CD8-positive, alpha-beta T cell (primary cell): ENCODE measurements at places on chromosomes 16 and 17.

- peak; percentile 74 for DNase-seq
Measured at GRCh38 chr16:23836404-23837311, 875 bp downstream of the PRKCB start.

DNA sequence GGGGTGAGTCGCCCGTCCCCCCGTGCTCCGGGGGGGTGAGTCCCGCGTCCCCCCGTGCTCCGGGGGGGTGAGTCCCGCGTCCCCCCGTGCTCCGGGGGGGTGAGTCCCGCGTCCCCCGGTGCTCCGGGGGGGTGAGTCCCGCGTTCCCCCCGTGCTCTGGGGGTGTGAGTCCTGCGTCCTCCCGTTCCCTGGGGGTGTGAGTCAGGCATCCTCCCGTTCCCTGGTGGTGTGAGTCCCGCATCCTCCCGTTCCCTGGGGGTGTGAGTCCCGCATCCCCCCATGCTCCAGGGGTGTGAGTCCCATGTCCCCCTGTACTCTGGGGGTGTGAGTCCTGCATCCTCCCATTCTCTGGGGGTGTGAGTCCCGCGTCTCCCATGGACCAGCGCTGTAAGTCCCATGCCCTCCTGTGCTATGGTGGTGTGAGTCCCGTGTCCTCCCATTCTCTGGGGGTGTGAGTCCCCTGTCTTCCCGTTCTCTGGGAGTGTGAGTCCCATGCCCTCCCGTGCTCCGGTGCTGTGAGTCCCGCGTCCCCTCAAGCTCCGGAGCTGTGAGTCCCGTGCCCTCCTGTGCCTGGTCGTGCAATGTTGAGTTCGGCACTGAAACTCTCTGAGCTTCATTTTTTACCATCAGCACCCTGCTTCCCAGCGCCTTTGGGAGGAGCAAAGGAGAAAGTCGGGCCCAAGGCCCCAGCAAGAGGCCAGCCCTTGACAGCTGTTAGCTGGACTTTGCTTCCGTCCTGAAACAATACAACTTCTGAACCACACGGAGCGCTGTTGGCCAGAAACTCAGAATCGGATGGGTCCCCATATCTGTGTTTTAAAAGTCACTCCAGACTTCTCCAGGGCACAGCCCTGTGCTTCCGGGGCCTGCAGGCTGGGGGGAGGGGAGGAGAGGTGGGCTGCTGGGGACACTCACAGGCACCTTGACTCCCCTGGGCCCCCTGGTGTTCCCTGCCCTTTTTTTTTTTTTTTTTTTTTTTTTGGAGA, 11.5 kb upstream of the ZC3H18 start:
- no peak for DNase-seq

DNA sequence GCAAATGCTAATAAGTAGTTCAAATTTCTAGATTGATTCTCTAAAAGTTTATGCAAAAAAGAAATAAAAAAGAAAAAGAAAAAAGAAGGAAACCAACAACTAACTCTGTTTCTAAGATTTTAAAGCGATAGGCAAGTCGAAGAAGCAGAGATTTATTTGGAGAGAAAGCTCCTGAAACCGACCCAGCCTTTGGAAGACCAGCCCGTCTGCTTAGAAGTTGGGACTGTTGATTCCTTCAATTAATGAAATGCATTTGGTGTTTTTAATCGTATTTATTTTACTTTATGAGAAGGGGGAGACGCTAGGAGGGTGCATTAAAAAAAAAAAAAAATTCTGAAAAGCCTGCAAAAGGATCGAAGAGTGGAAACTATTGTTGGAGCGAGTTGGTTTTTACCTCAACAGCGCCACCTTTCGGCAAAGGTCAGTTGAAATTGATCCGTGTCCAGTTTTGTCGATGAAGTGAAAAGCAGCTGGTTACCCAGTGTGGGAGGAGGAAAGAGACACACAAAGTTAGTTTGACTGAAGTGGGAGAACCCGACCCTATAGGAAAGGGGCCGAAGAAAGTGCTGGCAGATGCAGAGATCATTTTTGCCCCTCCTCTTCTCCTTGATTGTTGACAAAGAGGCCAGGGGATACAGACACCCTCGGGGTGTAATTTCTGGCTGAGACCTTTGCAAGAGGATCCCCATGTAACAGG, 1.5 kb upstream of the MAF start:
- DNase-seq: peak; percentile 81

DNA sequence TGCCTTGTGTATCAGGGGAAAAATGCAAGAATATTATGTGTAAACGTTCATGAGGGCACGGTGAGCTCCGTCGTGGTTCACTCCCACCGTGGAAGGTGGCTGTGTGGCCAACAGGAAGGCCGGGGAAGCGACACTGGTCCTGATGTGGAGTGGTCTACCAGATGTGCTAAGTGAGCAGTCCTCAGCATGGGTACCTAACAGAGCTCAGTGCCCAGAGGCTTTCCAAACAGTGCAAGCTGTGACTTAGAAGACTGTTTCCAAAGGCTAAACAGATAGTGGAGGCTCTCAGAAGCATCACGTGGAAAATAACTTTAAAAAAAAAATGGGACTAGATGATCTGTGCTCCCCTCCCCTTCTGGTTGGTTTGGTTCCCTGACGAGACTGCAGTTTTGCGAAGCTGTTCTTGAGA, 199.3 kb upstream of the CHMP6 start:
- DNase-seq: no peak

DNA sequence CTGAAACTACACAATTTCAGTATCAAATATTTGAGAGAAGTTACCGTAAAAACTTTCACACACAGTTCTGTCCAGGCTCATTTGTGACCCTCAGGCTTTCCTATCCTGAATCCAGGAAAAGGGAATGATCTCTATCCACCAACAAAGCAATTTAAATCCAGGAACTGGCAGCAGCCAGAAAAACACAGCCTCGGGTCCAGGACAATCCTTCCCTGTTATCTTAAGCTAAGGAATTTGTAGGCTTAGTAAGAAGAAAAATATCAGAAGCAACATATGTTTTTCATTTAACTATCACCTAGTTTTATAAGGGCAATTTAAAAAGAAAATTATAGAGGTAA, 47.1 kb downstream of the TEX2 start:
- no peak for DNase-seq

DNA sequence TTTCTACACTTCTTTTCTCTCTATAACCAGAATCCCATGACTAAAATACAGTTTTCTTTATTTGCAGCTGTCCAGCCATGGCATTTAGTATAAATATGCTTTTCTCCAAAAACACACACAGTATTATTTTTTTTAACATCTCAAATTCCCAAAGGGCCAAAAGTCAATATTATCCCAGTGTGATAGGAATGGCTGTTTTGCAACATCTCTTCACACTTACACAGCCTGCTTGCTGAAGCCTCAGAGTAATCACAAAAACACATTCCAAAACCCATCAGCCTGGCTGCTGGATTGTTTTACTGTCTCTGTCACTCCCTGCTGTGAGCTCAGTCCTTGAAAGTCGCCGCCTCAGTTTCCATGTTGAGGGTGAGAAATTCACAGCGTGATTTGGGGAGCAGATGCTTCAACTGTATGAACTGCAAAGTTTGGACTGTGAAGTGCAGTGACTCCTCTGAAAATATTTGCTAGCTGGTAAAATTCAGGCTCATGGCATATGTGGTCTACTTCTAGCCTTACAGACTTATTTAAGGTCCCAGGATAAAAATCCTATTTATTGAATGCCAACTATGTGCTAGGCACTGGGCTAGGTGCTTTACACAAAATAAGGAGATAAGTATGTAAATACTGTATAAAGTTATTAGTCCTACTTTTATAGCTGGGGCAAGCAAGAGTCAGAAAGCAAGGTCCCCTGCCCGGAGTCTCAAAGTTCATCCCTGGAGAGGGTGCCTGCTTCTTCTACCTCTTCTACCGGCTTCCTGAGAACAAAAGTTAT, 116.5 kb downstream of the SOCS1 start:
- DNase-seq: no peak
